Activated T-helper 2 cell treated with anti-CD3 and anti-CD28 coated beads, Interferon-gamma antibody, Interleukin-2, Interleukin-4, amounts not matched to agents 10 μg/mL and 5 μg/mL and 100 μg/mL, durations not matched to agents 14 hours and 24 hours and 36 hours (primary cell): ENCODE measurements at places on chromosomes 5 and 9.

- no peak for DNase-seq
These were observed 577.3 kb upstream of the TLE4 start for GRCh38 chr9:78994471-78994870.

GRCh38 chr9:16294133-16294770 is 576.2 kb downstream of the BNC2 start:
- no peak for DNase-seq

DNA sequence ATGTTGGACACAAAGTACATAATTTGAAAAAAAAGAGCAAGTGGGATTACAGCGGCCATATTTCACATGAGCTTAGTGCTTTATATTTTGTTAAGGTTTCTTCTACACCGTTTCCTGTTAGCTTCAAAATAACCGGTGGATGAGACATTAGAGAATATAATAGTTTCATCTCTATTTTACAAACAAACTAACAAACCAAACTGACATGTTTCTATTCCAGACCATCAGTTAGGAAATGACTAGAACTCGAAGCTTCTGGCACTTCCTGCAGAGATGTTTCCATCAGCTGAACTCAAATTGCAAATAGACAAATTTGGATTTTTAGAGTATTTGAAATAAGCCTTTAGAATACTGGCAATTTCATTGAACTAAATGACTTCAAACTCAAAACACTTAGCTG is 86.5 kb downstream of the MTRR start:
- no peak for DNase-seq

DNA sequence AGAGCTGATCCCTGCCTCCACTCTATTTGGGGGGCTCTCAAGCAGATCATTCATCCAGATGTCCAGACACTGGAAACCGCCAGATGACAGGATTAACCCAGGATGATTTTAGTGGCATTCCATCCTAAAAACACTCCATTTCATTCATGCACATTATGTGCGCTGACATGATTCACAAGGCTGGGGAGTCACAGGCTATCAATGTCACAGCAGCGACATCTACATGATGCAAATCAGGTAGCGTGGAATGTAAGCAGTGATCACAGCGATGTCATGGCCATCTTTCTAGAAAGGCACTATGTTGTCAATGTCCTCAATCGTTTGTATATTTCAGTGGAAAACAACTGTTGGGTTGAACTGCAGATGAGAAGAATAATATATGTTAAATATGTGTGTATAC is 331.5 kb upstream of the MSX2 start:
- DNase-seq = no peak

DNA sequence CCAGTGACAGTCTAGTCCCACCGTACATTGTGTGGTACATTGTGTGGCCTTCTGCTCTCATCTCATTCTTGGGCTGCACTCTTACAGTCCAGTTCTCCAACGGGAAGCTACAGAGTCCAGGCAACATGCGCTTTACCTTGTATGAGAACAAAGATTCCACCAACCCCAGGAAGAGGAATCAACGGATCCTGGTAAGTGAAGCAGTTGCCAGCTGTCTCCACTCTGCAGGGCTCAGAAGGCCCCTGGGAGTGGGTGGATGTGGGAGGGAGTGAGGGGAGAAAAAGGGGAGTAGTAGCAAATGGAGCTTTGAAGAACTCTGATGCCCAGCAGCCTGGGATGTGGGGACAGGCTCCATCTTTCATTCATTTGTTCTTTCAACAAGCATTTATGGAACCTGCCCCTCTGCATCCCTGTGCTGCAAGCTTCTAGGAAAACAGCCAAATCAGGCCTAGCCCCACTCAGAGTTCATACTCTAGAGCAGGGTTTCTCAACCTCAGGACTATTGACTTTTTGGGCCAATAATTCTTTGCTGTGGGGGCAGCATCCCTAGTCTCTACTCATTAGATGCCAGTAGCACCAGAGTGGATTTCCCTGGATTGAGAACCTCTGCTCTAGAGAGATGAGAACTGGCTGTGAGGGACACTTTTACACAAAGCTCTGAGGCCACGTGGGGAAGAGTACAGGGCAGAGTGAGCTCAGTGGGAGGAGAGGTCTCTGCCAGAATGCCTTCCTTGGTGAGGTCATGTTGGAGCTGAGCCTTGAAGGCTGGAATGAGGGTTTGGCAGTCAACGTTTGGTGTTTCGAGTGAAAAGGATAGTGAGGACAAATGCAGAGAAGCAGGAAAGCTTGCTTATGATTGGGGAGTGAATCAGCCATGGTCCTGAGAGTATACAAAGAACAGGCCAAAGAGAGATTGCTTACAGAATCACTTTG is 1.1 kb downstream of the POLR1E start:
- no peak for DNase-seq

GRCh38 chr5:26649000-26649399 is 389.4 kb downstream of the CDH9 start:
- DNase-seq = no peak

GRCh38 chr5:169085636-169086035 is 215.3 kb downstream of the SLIT3 start:
- DNase-seq = no peak

GRCh38 chr5:132774896-132775295 is 2.1 kb downstream of the SEPTIN8 start:
- DNase-seq = no peak

- DNase-seq = no peak
These were observed 59.6 kb upstream of the SLC1A1 start for GRCh38 chr9:4430432-4431261.

- DNase-seq = no peak
These were observed 4.1 kb upstream of the PTBP3 start for GRCh38 chr9:112337547-112337946.

- DNase-seq = no peak
These were observed 3.7 kb downstream of the ADGRV1 start for GRCh38 chr5:90562341-90562740.

GRCh38 chr9:72509635-72510034 is 11.8 kb upstream of the TMC1 start:
- DNase-seq = no peak

- no peak for DNase-seq
These were observed 8.3 kb downstream of the KIF12 start for GRCh38 chr9:114090798-114091197.

DNA sequence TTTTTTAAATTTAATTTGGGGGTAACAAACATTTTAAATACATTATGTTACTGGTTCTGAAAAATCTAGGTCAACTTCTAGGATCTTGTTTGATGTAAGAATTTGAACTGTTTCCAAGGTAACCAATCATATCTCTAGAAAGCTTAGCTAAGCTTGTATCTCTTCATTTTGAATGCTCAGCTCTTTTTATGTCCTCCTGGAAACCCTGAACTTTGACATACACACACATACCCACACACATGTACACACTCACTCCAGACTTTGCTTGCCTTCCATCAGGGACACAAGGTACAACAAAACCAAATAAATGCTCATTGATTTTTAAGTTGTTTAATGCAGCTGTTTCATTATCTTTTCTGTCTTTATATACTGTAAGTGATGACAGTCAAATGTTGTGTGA is 178.5 kb downstream of the RAB3C start:
- DNase-seq = no peak

DNA sequence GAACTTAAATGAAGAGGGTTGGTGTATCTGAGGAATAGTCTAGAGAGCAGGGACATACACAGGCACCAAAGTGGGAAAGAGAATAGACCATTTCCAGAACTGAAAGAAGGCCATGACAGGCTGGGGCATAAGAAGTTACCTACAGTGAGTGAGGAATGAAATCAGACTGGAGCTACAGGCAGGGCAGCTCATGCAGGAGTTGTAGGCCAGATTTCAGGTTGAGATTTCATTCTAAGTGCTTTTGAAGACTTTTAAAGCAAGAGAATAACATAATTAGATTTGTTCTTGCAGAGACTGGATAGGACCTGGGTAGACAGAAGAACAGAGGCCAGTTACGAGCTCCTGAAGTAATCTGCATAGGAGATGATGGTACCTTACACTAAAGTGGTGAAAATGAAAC is 280.8 kb downstream of the KIAA0825 start:
- DNase-seq = no peak

DNA sequence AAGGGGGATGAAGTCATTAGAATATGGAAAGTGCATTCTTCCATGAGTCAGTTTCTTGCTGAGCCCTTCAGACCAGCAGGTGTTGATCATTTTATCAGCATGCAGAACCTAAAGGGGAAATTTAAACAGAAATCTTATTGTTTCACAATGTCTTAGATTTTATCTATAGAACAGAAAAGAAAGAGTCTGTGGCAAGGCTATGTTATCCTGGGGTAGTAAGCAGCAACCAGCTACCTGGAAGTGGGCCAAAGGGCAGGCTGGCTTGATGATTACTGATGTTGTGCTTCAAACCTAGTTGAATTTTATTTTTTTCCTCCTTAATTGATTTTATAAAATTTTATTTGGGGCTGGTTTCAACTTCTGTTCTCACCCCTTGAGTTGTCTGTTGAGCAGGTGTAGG is 101.5 kb downstream of the LRRC70 start:
- DNase-seq = no peak

- no peak for DNase-seq
These were observed 30.6 kb downstream of the ITGA1 start for GRCh38 chr5:52818360-52818759.

- DNase-seq = no peak
These were observed 290.1 kb downstream of the ADAMTS6 start for GRCh38 chr5:65191554-65192135.

GRCh38 chr9:27047136-27047535 is 41.7 kb upstream of the LRRC19 start:
- no peak for DNase-seq

- no peak for DNase-seq
These were observed 1.6 kb upstream of the DNLZ start for GRCh38 chr9:136364942-136365774.

DNA sequence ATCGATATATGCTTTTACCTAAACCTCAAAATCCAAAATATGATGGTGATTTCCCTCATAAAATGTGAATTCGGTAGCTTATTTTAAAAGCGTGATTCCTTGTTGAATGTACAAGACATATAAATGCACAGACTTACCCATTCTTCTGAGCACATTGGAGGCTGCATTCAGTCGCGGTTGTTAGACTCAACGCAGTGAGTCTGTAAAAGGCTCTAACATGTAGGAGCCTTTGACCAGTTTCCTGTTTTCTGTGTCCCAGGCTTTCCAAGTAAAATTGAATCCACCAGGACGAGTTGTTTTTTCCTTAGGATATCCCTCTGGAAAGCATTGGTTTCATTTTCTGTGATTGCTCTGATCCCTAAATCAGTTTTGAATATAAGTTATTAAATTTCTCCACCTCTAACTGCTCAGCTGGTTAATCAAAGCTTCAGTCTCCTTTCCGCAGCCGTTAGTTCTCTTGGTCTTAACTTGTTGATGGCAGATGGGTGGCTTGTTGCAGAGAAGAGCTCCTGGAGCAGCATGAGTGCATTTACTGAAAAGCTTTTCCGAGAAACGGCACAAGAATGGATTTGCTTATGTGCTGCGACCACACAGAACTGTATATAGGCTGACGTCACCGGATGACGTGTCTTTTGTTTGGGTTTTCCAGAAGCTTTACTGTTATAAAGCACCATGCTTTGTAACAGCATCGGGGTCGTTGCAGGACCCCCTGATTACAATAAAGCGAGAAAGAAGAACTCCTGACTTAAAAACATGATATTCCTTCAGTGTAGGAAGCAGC is at the start of gene LRRTM2:
Gene LRRTM2, minus strand, starts transcription at position 565 of the 781 bp plus-strand sequence. Its CDS starts 424 bp downstream, at position 141.
- no peak for DNase-seq

DNA sequence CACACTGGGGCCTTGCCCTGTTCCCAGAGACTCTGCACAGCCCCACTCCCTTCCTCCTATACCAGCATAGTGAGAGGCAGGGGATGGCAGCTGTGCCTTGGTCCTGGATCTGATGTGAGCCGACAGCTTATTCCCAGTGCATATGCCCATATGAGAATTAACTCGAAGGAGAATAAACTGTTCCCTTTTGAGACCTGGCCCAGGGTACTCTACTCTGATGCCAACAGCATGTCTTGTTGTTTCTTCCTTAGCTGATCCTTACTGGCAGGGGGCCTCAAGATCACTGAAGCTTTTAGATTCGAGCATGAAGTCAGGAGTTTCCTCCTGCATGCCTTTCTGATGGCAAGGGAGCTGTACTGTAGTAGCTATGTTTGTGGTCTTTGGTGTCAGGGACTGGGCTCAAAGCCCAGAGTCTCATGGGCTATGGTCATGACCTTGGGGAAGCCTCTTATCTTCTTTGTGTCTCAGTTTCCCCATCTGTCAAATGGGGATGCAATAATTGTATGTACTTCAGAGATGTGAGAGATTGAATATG is 57.1 kb downstream of the DOCK2 start:
- no peak for DNase-seq

DNA sequence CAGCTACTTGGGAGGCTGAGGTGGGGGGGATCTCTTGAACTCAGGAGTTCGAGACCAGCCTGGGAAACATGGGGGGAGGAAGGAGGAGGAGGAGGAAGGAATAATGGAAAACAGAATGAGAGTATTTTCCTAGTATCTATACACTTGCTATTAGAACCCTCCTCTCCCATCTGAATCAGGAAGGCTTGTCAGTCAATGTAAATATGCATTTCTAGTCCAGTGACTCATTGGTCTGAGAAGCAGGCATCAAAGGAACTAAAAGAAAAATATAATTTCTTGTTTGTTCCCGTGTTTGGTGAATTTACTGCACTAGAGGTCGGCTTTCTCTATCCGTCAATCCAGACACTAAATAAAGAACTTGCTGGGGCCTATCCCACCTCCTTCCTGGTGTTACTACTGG is 88.6 kb downstream of the AGTPBP1 start:
- no peak for DNase-seq

- DNase-seq = no peak
These were observed 127.4 kb downstream of the PTTG1 start for GRCh38 chr5:160548949-160549645.

GRCh38 chr5:138336952-138337684 is 948 bp upstream of the FAM53C start:
- DNase-seq = no peak

DNA sequence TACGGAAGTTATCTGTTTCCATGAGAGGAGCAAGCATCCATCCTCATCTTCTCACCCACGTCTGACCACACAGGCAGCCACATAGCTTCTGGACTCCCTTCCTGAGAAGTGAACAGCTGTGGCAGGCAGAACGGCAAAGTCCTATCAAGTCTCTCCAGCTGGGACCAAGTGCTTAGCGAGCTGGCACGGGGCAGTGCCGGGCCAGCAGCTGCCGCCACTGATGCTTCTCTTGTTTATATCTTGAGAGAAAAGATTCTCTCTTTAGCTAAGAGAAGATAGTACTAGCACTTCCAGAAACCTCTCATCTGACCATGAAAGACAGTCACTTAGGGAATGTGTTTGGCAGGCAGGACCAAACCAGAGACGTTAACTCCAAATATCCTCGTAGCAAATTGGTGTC is 37.2 kb downstream of the PLAC8L1 start:
- no peak for DNase-seq
